Ovary (tissue), 10 donors: ENCODE measurements at places on chromosomes 1 and 21.
A peak's percentile ranks its signal among the peaks of the same experiment; 100 is the strongest.

GRCh38 chr1:108554682-108555427, 5.0 kb upstream of the EEIG2 start:
- H3K36me3 ChIP-seq = no peaks in the 10 kb centered on the region
- H3K27ac ChIP-seq = no peak overlapping the region

- H3K4me3 ChIP-seq = no peak overlapping the region
- H3K27me3 ChIP-seq = no peaks in the 10 kb centered on the region
- H3K4me1 ChIP-seq = no peaks in the 10 kb centered on the region
- DNase-seq = no peak
- H3K36me3 ChIP-seq = no peaks in the 10 kb centered on the region
Measured at GRCh38 chr1:211247921-211248320, 11.2 kb upstream of the RCOR3 start.

DNA sequence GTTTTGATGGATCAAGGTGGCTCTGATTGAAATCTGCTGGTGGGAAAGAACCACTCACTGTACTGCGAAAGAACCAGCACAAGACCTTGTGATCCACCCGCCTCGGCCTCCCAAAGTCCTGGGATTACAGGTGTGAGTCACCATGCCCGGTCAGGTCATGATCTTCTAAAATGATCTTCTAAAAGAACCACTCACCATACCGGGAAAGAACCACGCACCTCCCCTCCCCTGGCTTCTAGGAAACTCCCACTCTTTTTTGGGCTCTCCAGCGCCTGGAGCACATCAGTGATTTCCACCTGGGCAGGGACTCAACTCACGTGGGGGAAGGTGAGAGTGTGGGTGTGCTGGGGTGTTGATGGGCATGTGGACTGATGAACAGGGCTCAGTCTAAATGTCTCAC, 7.9 kb upstream of the RAB7B start:
- H3K36me3 ChIP-seq = no peaks in the 10 kb centered on the region
- H3K4me3 ChIP-seq = no peak overlapping the region
- H3K4me1 ChIP-seq = no peaks in the 10 kb centered on the region
- no peak overlapping the region for H3K27ac ChIP-seq
- no peak for DNase-seq

GRCh38 chr1:106600626-106601025, 455.8 kb upstream of the PRMT6 start:
- H3K36me3 ChIP-seq = no peaks in the 10 kb centered on the region
- H3K4me3 ChIP-seq = no peak overlapping the region
- H3K27ac ChIP-seq = no peak overlapping the region
- no peaks in the 10 kb centered on the region for H3K4me1 ChIP-seq

DNA sequence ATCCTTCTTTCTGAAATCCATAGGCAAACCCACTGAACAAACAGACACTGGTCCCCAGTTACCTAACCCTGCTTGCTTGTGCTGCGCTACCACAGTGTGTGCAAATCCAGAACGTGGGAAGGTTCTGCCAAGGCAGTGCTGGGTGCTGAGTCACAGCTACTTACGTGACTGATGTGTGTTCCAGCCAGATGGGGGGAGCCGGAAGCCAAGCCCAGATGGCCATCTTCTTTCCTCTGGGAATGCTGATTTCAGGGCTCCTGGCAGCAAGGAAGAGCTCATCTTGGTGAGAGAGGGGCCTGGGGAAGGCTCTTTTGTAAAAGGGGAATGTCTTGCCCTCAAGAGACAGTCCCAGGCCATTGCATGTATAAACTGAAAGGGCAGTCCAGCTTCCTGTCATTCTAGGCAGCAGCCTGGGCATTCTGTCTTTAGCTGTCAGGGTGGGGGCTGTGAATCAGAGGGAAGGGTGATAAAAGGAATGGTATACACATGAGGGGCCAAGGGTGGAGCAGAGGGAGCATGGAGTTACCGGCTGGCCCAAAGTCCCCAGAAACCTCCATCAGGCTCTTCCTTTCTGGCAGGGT, 54.1 kb downstream of the CD46 start:
- peaks cover 11% of the 10 kb centered on the region for H3K4me1 ChIP-seq
- no peak overlapping the region for H3K27ac ChIP-seq
- DNase-seq = peak; percentile 51
- no peak overlapping the region for H3K4me3 ChIP-seq
- no peaks in the 10 kb centered on the region for H3K36me3 ChIP-seq

- no peak for DNase-seq
- H3K36me3 ChIP-seq = no peaks in the 10 kb centered on the region
- H3K27ac ChIP-seq = no peak overlapping the region
- no peaks in the 10 kb centered on the region for H3K27me3 ChIP-seq
- H3K4me3 ChIP-seq = no peak overlapping the region
Measured at GRCh38 chr1:121483234-121483633, 298.5 kb downstream of the SRGAP2C start.

GRCh38 chr21:19228226-19228625, 824.6 kb upstream of the TMPRSS15 start:
- no peak for DNase-seq
- no peaks in the 10 kb centered on the region for H3K4me1 ChIP-seq
- H3K27ac ChIP-seq = no peak overlapping the region
- no peak overlapping the region for H3K4me3 ChIP-seq
- no peaks in the 10 kb centered on the region for H3K27me3 ChIP-seq
- no peaks in the 10 kb centered on the region for H3K36me3 ChIP-seq

DNA sequence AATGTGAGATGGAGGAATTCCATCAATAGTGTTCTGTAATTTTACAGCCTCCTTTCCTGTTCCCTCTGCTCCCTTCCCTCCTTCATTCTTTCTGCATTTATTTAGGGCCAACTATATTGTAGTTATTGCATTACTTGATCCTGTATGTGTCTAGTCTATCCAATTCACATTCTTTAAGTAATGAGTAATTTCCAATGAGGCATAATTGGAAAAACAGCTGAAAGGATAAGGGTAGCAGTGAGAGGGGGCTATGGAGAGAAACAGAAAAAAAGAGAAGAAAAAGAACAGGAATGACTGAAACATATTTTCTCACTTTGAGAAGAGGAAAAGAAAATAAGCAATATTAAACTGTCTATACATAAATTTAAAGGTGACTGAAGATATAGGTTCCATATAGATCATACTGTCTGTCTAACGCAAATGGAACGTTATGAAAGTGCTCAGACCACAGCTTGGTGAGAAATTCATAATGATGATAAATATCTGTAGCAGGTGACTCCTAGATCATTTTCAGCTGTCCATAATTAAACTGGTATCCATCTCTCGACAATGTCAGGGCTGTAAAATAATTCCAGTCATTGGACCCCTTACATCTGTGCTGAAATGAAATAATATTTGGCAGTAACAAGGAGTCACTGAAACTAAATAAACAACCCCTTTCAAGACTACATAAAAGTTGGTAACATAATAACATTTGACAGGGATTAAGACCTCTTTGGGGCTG, 61.8 kb downstream of the SPAG17 start:
- no peak overlapping the region for H3K27ac ChIP-seq
- H3K4me3 ChIP-seq = no peak overlapping the region
- peaks cover 2% of the 10 kb centered on the region for H3K4me1 ChIP-seq
- no peaks in the 10 kb centered on the region for H3K36me3 ChIP-seq

DNA sequence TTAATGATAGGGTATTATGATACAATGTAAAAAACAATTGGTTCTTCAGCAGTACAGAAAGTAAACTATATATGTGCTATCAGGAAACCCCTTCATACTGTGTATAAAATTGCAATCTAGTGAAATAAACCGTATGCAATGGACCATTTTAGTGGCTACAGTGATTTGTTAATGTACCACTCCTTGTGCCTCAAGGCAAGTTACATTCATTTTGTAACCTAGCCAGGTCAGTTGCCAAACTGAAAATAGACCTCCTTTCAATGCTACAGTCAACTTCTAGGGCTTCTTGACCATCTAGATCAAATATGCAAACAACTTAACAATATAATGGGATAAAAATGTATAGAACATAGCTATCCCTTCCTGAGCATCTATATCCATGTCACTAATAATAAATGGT, 52.0 kb upstream of the RAVER2 start:
- DNase-seq = no peak
- H3K4me3 ChIP-seq = no peak overlapping the region
- H3K27ac ChIP-seq = no peak overlapping the region
- H3K4me1 ChIP-seq = no peaks in the 10 kb centered on the region
- H3K27me3 ChIP-seq = no peaks in the 10 kb centered on the region

DNA sequence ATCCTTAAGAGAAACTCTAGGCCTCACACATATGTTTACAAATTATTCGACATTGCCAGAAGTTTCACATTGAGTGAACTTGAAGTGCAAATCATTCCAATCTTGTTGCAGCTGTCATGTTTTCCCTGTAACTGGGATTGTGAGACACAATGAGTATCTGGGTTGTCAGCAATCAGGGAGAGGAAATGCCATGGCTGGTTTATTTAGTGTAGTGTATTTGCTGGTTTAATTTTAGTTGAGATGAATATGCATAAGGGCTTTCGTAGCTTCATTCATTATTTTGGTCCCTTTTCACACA, 54.2 kb upstream of the USP1 start:
- H3K27ac ChIP-seq = no peak overlapping the region
- H3K36me3 ChIP-seq = no peaks in the 10 kb centered on the region
- no peak for DNase-seq
- H3K27me3 ChIP-seq = no peaks in the 10 kb centered on the region
- no peak overlapping the region for H3K4me3 ChIP-seq

DNA sequence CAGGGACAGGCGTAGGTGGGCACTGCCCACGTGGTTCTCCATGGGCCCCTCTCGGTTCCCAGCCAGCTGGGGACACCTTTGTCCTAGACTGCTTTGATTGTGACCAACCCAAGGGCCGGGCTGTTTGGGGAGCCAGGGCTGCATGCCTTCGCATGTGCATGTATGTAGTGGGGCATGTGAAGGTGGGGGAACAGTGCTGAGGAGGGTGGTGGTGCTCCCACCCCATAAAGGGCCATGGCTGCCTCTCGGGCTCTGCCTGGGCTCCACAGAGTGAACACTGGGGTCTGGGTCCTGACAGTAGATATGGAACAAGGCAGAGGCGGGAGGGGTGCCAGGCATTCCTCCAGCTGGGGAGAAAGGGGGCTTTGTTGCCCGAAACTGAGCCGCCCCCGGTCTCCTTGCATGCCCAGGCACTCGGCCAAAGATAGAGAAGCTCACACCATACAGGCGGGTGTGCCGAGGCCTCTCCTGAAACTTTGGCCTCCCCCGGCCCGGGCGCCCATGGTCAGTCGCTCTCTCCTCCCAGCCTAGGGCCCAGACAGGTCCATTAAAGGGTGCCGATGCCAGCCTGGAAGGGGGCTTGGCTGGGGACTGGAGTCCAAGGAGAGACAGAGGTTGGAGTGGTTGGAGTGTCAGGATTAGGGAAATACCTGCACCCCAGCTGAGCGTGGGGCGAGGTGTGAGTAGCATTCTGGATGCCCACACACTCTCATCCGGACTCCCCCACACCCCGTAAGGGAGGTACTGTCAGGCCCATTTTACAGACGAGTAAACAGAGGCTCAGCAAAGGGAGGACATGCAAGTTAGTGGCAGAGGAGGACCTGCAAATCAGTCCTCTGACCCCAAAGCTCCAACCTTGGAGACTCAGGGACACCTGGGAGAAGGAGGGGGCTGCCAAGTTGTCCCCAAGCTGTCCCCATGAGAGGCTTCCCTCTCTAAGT, 41.1 kb downstream of the EPHA2 start:
- DNase-seq = no peak
- no peaks in the 10 kb centered on the region for H3K36me3 ChIP-seq
- no peak overlapping the region for H3K27ac ChIP-seq
- H3K4me1 ChIP-seq = peaks cover 21% of the 10 kb centered on the region

GRCh38 chr1:215863796-215864195, 296.7 kb downstream of the KCTD3 start:
- H3K27me3 ChIP-seq = no peaks in the 10 kb centered on the region
- no peak overlapping the region for H3K27ac ChIP-seq
- no peak for DNase-seq
- H3K4me1 ChIP-seq = no peaks in the 10 kb centered on the region

- H3K27me3 ChIP-seq = no peaks in the 10 kb centered on the region
- H3K4me1 ChIP-seq = no peaks in the 10 kb centered on the region
- H3K27ac ChIP-seq = no peak overlapping the region
- no peak for DNase-seq
- no peaks in the 10 kb centered on the region for H3K36me3 ChIP-seq
Measured at GRCh38 chr21:25449950-25450349, 157.3 kb downstream of the MRPL39 start.

GRCh38 chr1:41813226-41813625, 105.5 kb downstream of the HIVEP3 start:
- H3K27ac ChIP-seq = no peak overlapping the region
- no peaks in the 10 kb centered on the region for H3K27me3 ChIP-seq
- DNase-seq = no peak
- no peak overlapping the region for H3K4me3 ChIP-seq

DNA sequence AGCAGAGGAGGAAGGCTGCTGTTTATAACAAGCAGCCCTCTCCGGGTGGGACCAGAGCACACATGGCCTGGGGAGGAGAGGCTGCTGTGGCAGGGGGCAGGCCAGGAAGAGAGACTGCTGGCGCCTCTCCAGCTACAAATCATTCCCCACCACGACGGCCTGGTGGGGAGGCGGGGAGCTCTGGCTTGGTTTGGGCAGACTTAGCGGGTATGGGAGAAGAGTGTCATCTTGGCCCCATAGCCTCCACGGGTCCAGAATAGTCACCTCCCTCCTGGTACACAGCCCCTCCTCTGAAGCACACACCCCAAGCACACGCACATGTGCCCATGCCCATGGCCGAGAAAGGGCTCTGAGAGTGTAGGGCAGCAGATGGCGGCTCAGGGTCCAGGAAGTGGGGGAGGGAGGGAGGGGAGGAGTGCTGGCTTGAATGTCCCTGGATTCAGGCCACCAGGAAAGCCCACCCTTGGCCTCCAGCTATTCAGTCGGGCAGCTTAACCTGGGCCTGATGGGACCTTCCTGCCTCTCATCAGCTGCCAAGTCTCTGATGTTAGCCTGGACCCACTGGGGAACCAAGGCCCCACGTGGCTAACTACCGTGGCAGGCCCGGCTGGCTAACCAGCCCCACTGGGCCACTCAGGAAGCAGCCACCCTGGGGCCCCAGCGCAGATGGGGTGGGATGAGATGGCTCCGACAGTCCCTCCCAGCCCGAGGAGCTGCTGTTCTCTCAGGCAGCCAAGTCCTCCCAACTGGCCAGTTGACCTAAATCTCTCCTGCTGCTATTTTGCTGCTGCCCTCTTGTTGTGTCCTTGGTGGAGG, 10.9 kb downstream of the LRP8 start:
- no peak overlapping the region for H3K27ac ChIP-seq
- H3K36me3 ChIP-seq = no peaks in the 10 kb centered on the region
- no peaks in the 10 kb centered on the region for H3K4me1 ChIP-seq
- no peaks in the 10 kb centered on the region for H3K27me3 ChIP-seq
- H3K4me3 ChIP-seq = no peak overlapping the region
